ENCODE measurements at places on chromosomes 4 and X.

GRCh38 chr4:96317891-96318290 is 478.0 kb downstream of the PDHA2 start:
- DNase-seq = no peak

- DNase-seq = no peak
These were observed 105.9 kb upstream of the SLC7A11 start for GRCh38 chr4:138348055-138348454.

DNA sequence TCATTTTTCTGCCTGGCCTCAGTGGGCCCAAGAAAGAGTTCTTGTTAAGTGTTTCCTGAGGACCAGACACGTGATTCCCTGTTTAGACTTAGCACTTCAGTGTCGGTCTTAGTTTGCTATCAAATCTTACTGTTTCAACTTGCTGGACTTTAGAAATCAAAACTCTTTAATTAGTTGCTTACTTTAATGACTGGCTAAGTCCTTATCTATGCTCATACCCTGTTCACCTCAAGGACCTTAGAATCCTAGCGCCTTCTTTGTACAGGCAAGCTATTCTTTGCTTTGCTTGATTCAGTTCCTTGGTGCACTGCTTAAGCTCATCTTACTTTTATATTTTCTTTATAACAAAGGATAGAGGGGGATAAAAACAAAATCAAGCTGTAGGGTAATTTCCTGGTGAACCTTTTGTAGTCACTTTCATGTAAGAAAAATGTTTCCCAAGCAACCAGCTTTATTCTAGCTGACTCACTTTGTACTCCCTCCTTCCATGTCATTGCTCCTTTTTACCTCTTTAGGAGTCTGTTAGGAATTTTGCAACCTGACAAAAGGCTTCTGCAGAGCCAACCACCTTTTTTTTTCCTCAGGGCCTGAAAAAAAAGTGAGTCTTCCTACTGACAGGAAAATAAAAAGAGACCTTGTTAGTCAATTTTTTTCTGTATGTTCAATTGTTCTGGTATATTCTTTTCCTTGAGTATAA is 14.7 kb downstream of the WDR44 start:
- no peak for DNase-seq

- no peak for DNase-seq
These were observed 165.7 kb upstream of the STS start for GRCh38 chrX:6981718-6982406.

DNA sequence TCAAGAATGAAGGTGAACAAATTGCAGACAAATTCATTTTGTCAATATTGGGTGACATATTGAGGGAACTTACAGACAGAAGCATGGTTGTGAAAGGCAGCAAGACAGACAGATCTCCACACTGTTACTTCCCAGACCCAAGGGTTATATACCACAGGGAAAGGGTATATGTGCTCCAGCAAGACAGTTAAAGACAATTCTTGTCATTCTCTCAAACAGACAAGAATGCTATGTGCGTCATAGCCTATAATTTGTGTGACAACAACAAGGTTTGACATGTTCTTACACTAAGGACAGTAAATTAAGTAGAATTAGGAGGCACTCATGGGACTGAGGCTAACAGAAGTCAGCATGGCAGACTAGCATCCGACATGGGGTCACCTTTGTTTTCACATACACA is 214.3 kb downstream of the INPP4B start:
- no peak for DNase-seq

GRCh38 chr4:162356181-162356580 is 192.4 kb upstream of the FSTL5 start:
- no peak for DNase-seq

DNA sequence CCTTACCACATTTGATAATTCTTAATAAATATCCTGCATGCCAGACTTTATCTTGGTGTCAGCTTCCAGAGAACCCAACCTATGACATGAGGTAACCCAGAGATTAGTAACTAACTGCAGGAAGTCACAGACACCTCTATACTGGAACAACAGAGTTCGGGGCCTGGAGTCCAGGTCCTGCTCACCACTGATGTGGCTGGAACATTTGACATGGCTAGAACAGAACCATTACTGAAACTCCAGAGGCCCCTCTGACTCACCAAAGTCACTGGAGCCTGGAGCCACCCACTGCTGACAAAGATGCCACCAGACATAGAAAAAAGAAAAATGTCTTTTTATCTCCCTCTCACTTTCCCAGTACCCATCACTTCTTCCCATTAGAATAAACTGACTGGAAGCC is 403.7 kb downstream of the MID1IP1 start:
- DNase-seq = no peak

DNA sequence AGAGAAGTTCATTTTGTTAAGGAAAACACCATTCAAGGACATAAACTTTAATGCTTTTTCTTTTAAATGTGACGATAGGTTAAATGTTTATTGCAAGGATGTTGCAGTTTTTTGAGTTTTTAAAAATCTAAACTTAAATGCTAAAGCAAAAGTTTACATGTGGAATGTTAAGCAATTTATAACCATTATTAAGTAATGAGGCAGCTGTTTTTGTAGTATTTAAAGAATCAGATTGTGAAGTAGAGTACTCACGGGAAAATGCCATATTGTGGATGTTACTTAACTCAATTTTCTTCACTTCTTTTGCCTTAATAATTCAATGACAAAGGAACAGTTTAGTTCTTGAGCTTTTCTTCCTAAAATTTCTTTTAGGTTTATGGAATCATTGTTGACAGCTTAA is 43.5 kb downstream of the UBE2K start:
- no peak for DNase-seq

GRCh38 chrX:8413279-8413678 is 51.4 kb upstream of the VCX3B start:
- no peak for DNase-seq

DNA sequence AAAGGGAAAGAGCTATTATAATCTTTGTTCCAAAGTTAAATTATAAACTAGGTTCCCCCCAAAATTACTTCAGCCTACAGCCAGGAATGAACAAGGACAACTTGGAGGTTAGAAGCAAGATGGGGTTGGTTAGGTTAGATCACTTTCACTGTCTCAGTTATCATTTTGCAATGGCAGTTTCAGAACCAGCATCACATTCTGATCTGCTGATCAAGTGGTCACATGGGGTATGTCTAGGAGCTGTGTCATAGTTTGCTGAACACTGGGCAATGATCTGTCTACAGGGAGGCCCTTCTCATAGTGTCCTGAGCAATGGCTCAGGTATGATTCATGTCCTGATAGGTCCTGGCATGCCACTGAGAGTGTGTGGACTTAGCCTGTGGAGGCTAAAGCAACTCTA is 41.6 kb upstream of the XIAP start:
- no peak for DNase-seq

DNA sequence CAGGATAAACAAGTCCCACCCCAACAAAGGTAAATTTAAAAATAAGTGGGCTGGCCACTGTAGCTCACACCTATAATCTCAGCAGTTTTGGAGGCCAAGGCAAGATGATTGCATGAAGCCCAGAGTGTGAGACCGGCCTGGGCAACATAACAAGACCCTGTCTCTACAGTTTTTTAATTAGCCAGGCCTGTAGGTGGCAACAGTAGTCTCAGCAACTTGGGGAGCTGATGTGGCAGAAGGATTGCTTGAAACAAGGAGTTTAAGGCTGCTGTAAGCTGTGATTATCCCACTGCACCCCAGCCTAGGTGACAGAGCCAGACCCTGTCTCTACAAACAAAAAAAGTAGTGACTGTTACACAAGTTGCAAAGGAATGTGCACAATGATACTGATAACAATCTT is 74.6 kb upstream of the FAAH2 start:
- DNase-seq = no peak

DNA sequence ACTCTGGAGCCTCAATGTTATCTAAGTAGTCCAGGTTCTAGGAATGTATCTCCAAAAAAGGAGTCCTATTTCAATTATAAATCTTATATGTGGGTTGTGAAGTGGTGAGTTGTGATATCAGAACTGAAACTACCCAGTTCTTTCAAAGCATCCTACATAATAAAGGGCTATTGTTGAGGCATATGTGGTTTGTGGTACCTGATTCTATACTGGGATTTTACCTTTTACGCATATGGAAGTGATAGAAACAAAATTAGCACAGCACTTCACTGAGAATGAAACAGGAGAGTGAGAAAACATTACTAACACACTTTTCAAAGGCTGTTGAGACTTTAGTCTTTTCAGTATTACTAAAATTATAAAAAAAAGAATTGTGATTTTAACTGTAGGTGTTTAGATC is 417.7 kb upstream of the GALNT7 start:
- DNase-seq = no peak

DNA sequence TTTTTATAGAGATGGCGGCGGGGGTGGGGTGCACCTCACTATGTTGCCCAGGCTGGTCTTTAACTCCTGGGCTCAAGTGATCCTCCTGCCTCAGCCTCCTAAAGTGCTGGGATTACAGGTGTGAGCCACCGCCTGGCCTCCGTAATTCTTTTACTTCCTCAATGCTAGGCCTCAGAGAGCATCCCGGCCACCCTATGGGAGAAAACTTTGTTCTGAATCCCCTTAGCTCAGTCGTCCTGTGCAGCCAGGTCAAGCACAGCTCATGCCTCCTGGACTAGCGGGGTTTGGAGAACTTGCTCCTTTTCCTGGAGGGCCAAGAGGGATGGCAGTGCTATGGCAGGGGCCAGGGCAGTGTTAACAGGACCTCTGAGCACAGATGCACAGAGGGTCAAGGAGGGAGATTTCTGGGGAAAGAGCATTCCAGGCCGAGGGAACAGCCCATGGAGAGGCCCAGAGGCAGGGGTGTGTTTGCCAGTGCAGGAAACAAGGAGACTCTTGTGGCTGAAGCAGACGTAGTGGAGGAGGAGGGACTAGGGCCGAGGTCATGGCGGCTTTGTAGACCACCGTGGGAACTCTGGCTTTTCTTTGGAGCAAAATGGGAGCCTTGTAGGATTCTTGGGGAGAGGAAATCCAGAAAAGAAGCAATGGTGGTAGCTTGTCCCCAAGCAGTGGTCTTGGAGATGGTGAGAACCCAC is 9.8 kb upstream of the TNIP2 start:
- no peak for DNase-seq

DNA sequence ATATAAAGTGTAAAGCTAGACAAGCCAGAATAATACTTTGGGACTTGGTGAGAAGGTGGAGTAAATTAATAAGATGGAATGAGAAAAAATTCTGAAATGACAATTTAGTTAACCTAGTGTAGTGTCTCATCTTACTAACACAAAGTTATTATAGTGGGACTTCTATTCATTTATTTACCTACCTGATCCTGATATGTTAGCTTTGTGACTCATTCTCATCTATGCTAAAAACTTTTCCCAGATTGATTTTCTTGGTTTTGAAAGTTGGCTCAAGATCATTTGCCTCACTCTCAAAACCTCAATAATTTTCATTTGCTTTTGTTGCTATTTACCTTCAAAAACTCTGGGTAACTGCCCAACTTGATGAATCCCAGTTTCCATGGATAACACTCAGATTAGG is 698.6 kb downstream of the SH3BGRL start:
- DNase-seq = no peak

- no peak for DNase-seq
These were observed 333.8 kb upstream of the TENM3 start for GRCh38 chr4:181909368-181909767.

DNA sequence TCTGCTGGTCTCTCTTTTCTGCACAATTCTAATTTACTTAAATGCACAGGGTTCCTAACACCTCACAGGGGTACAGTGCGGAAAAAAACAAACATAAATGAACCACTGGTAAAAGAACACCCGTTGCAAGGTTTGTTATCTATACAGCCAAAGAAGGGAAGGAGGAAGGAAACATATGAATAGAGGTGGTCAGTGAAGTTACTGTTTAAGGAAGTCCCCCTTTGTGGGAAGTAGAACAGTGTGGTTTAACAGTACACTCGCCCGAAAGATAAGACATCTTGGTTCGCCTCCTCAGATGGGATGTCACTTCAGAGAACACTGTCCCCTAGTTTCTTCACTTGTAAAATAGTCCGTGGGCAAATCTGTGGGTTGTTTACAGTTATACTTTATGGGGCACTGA is 57.5 kb downstream of the TEC start:
- no peak for DNase-seq

DNA sequence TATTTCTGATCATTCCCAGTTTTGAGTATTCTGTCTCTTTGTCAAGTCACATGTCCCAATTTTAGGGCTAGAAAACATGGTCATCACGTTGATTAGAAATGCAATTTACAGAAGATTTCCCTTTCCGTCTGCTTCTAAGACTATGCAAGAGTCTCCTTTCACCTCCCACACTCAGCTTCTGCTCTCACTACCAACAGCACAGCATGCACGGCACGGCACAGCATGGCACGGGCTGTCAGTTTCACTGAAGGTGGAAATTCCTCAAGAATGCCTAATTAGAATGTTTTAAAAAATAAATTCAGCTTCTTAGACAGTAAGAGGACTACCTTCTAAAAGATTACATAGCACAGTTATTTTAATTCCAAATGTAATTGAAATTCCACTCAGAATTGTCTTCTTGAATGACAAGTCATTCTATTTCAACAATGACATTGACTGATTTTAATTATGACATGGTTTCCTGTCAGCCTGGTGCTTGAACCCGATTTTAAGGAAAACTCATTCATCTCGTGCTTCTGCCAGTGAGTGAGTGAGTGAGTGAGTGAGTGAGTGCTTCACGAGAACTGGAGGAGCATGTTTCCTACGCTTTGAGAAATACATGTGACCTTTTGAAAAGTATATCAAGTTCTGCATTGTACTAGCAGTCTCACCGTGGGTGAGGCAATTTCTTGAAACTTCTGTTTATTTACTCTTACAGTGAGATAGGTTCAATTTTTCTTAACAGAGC is 124.8 kb upstream of the SORBS2 start:
- no peak for DNase-seq

DNA sequence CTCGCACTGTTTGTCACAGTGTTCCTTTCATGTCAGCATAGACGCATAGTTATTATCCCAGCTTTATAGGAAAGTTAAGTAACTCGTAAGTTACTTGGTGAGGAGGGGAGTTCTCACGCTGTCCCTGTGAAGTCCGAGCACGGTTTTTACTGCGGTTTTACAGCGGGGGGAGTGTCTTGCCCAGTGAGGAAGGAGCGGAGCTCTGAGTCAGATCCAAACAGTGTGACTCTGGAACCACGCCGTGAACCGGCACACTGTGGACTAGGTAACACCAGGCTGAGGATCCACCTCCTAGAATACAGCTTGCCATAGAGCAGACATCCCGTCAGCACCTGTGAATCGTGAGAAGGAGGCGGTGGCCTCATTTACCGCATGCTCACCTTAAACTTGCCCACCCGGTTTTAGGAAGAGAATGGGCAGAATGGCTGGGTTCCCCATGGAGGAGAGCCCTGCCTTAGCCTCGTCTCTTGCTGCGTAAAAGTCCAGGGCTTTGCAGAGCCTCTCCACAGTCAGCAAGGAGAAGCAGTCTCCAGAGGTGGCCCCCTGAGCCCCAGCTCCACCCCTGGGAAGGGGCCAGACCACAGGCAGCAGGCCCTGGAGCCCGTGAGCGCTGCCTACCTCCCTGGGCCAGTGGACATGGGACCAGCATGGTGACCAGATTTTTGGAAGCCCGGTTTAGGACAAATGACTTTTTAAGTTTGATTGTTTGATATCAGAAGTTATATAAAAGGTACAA is 40.2 kb upstream of the HGFAC start:
- DNase-seq = no peak

- DNase-seq = no peak
These were observed 66.0 kb downstream of the RELL1 start for GRCh38 chr4:37620176-37620575.

All from stimulated activated CD8-positive, alpha-beta memory T cell treated with anti-CD3 and anti-CD28 coated beads, Interleukin-7, amount 100 ng/mL, for 1 hour (primary cell).